ENCODE measurements at places on chromosomes 3 and 15. TPM values are rescaled to one million over a fixed set of nuclear protein-coding genes. Genes with fewer than 3 reads are reported as not detected.
A peak's percentile ranks its signal among the peaks of the same experiment; 100 is the strongest.

The DNAJA4 gene
- 31.2 TPM for total RNA-seq

The PAK6 gene
- total RNA-seq: 0.47 TPM

The MAP2K5 gene
- total RNA-seq: 25.9 TPM

DNA sequence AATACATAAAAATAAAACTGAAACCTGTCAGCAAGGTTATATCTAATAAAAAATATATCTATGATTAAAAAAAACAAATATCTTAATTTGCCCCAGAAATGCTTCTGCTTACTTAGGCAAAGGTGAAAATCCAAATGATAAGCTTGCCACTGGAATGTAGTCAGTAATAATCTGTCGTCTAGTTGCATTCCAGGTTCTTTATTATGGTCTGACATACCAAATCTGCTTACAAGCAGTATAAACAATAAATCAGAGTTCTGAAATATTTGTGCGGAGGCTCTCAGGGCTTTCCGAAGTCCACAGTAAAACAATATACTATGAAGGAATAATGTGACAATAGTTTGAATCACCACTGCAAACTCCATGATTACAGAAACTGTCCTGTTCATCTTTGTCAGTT lies 1133.5 kb downstream of the ROBO1 start:
- no peak for DNase-seq
- H3K27me3 ChIP-seq: no peaks in the 10 kb centered on the region
- no peak overlapping the region for H3K4me3 ChIP-seq
- no peak overlapping the region for H3K27ac ChIP-seq

DNA sequence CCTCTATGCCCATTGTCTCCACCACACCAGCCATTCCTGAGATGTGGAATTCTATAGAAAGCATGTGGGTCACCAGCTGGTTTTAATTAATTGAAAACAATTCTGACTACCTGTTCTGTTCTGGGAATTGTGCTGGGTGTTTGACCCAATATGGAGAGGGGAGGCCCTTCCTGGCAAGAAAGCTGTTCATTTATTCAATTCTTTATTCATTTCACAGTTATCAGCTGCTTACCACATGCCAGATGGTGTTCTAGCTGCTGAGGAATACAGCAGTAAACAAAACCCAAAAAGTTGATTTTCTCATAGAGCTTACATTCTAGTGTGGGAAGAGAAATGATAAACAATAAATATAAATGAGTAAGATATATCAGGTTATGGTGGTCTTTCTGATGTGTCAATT lies 296.1 kb upstream of the RASGRP1 start:
- no peaks in the 10 kb centered on the region for H3K4me1 ChIP-seq
- H3K4me3 ChIP-seq: no peak overlapping the region
- no peaks in the 10 kb centered on the region for H3K36me3 ChIP-seq
- H3K27me3 ChIP-seq: peaks cover 14% of the 10 kb centered on the region

The COL6A6 gene
- not detected for total RNA-seq

DNA sequence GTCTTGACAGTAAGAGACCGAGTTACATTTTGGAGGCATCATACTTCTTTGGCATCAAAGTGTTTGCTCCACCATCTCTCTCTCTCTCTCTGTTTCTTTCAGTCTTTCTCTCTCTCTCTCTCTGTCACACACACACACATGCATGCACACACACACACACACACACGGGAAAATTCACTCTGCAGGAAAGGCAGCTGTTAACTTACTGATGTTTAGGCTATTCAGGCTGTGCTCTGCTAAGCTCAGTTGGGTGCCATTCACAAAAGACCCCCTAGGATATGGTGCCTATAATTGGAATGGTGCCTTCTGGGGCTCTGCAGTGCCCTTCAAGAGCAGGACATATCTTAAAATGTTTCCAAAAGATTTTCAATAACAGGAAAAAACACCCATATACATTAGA lies 78.2 kb downstream of the KCNH8 start:
- DNase-seq: no peak
- H3K4me3 ChIP-seq: no peak overlapping the region
- H3K27ac ChIP-seq: no peak overlapping the region
- no peaks in the 10 kb centered on the region for H3K36me3 ChIP-seq
- no peaks in the 10 kb centered on the region for H3K4me1 ChIP-seq
- no peaks in the 10 kb centered on the region for H3K27me3 ChIP-seq

DNA sequence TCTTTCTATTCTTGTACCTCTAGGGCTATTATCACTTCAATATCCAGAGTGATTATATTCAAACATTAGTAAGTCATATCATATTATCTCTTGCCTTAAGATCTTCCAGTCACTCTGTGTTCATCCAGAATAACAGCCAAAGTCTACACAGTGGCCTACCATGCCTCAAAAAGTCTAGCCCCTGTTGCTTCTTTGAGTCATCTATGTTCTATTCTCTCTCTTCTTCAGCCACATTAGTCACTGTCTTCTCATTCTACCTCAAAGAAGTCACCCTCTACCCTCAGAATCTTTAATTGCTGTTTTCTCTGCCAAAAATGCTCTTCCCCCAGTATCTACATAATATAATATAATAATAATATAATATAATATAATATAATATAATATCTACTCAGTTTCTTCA lies 356.0 kb downstream of the NLGN1 start:
- H3K36me3 ChIP-seq: no peaks in the 10 kb centered on the region
- H3K27me3 ChIP-seq: no peaks in the 10 kb centered on the region

The FOXL2 gene
- not detected for total RNA-seq

The ALCAM gene
- total RNA-seq: 4.5 TPM

DNA sequence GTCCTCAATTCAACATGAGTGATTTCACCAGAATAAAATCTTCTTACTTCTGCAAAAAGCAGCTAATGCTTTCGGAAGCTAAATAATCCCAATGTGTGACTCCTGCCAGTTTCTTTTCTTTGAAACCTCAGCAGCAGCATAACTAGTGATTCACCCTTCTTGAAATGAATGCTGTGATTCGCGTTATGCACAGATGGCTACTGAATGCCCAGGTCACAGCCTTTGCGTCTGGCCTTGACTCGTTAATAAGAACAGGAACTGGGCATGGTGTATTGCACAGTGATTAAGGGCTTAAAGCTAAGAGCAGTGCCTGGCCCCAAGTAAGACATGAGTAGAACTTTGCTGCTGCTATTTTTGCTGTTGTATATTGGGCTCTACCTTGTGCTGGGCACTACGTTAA lies 19.0 kb downstream of the CGNL1 start:
- no peak overlapping the region for H3K4me3 ChIP-seq
- H3K27ac ChIP-seq: no peak overlapping the region
- H3K27me3 ChIP-seq: peaks cover 8% of the 10 kb centered on the region
- DNase-seq: no peak

- no peak overlapping the region for H3K4me3 ChIP-seq
- DNase-seq: no peak
- H3K27me3 ChIP-seq: peaks cover 19% of the 10 kb centered on the region
- H3K27ac ChIP-seq: no peak overlapping the region
Observed at GRCh38 chr15:29889542-29890329, 67.5 kb upstream of the TJP1 start.

The OR5AC2 gene
- not detected for total RNA-seq

The KLHL40 gene
- total RNA-seq: not detected

DNA sequence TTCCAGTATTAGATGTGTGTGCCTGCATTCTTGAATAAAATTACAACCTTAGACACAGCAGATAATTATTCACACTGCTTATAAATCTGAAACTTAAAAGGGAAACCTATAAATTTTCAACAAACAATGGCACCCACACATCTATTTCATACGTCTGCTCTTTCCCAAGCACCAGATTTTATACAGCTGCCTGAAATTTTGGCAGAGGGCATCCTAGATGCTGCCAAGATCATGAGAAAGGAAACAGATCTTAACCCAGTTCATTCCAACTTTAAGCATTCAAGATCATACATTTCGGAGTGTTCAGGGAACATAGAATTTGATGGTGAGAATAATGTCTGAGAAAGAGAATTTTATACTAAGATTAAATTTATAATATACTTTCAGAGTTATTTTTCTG lies 53.1 kb downstream of the CLDN1 start:
- DNase-seq: no peak
- no peak overlapping the region for H3K27ac ChIP-seq
- no peaks in the 10 kb centered on the region for H3K27me3 ChIP-seq
- no peaks in the 10 kb centered on the region for H3K36me3 ChIP-seq

DNA sequence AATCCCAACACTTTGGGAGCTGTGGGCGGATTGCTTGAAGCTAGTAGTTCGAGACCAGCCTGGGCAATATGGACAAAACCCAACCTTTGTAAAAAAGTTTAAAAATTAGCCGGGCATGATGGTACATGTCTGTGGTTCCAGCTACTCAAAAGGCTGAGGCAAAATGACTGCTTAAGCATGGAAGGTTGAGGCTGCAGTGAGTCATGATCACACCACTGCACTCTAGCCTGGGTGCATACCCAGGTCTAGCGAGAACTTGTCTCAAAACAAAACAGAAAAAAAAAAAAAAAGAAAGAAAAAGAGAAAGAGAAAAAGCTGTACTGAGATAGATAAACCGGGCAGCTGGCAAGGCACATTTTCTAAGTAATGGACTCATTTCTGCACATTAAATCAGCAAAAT lies 10.6 kb downstream of the ARPP19 start:
- peak overlapping the region; percentile 60 for H3K27ac ChIP-seq
- no peaks in the 10 kb centered on the region for H3K27me3 ChIP-seq
- DNase-seq: peak; percentile 47
- peaks cover 44% of the 10 kb centered on the region for H3K36me3 ChIP-seq

- H3K36me3 ChIP-seq: no peaks in the 10 kb centered on the region
- H3K4me3 ChIP-seq: no peak overlapping the region
- DNase-seq: no peak
- H3K4me1 ChIP-seq: no peaks in the 10 kb centered on the region
- no peaks in the 10 kb centered on the region for H3K27me3 ChIP-seq
- H3K27ac ChIP-seq: no peak overlapping the region
Observed at GRCh38 chr3:178735032-178735674, 198.9 kb downstream of the KCNMB2 start.

DNA sequence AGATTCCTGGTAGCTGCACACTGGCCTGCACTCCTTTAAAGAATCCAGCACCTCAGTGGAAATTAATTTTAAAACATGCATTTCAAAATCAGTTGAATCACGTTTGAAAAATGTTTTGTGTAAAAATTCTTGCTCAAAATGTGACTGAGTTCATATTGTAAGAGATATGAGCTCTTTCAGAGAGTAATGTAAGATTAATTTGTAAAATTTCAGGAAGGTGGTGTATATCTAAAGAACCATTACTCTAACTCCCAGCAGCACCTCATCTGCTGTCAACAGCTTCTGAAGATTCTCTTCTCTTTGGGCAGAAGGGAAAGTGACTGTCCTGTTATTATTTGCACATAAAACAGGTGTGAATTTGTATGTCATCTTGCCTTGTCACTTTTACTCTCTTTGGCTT lies 97.5 kb upstream of the PLXNA1 start:
- no peak overlapping the region for H3K4me3 ChIP-seq
- DNase-seq: no peak
- no peak overlapping the region for H3K27ac ChIP-seq
- no peaks in the 10 kb centered on the region for H3K27me3 ChIP-seq

The ONECUT1 gene
- not detected for total RNA-seq

GRCh38 chr15:47877836-47878235 lies 160.5 kb downstream of the SEMA6D start:
- DNase-seq: no peak
